Stimulated activated naive CD8-positive, alpha-beta T cell treated with anti-CD3 and anti-CD28 coated beads, Interleukin-15, Interleukin-2, amounts not matched to agents 100 U/mL and 50 U/mL, for 24 hours (primary cell): ENCODE measurements at places on chromosomes 3 and 15.

GRCh38 chr3:146801492-146801891, 196.3 kb upstream of the PLSCR5 start:
- DNase-seq, result no peak

GRCh38 chr3:78642226-78643035, 1125.4 kb downstream of the ROBO1 start:
- no peak for DNase-seq

DNA sequence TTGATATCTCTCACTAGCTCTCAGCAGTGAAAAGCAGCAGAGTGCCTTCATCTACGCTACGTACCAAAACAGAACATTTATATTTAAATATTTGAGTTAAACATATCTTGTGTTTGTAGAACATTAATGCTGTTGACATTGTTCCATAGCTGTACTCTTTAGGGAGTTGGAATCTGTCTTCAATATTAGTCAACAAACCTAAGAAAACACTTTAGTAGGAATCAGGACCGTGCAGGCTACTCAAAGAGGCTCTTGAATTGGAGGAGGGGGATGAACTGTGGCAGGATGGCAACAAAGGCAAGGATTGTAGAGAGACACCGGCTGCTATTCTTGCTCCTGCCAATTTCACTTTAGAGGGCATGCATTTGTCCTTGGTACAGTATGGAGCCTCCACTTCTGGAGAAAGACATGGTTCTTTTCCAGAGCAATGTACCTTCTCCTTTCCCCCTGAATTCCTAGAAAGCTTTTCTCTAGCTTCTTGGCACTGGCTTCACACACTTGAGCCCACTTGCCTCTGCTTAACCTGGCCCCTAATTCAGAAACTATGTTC, 265.9 kb downstream of the CD47 start:
- DNase-seq, result no peak

DNA sequence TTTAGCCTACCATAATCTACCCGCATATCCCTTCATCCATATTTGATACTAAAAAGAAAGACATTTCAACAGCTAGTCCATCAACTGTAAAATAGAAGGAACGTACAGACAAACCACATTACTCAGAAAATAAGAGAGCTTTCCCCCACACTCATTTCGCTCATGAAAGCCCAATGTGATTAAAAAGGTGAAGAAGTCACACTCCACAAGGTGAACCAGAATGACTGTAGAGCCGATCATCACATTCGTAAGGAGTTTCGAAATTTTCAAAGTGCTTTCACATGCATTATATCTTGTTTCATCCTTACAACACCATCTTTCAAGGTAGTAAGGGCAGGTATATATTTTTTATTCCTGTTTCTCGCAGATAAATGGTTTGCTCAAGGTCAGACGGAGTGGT, 225.3 kb downstream of the FOXP1 start:
- DNase-seq, result no peak

DNA sequence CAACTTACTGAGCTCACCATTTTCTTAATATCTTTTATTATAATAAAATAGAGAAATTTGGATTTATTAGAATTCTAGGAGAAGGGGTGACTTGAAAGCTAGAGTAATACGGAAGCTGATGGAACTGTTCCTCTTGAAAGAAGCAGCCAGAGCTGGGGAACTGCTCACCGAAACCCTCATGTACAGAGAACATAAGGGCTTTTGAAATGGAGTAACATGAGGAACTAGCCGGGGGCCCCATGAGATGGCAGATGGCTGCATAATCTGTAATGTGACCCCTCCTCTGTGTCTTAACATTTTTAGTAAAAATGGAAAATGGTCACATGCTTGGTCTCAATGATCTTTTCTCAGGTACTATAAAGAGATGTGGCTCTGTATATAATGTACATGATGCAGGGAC, 15.7 kb upstream of the DYNC1LI1 start:
- no peak for DNase-seq

- peak; percentile 83 for DNase-seq
Observed at GRCh38 chr3:67113802-67114407, 115.8 kb downstream of the KBTBD8 start.

GRCh38 chr3:51802106-51802703, 23.2 kb upstream of the IQCF6 start:
- DNase-seq, result no peak

GRCh38 chr3:53763353-53763752, 82.9 kb downstream of the CHDH start:
- no peak for DNase-seq

DNA sequence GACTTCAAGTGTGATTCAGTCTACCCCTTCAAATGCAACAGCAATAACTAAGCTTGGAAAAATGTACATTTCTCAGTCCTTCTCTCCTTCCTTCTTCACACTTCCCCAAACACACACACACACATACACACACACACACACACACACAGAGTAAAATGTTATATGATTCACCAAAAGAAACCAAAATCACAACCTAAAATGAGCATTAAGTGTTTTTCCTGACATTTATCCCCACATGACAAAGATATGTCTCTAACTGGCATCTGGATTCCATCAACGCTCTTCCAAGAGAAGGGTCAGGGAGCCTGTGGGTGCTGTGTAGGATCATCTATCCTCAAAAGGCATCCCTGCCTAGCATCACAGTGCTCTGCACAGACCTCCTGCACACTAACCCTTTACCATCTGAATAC, 21.0 kb downstream of the PDZRN3 start:
- no peak for DNase-seq

DNA sequence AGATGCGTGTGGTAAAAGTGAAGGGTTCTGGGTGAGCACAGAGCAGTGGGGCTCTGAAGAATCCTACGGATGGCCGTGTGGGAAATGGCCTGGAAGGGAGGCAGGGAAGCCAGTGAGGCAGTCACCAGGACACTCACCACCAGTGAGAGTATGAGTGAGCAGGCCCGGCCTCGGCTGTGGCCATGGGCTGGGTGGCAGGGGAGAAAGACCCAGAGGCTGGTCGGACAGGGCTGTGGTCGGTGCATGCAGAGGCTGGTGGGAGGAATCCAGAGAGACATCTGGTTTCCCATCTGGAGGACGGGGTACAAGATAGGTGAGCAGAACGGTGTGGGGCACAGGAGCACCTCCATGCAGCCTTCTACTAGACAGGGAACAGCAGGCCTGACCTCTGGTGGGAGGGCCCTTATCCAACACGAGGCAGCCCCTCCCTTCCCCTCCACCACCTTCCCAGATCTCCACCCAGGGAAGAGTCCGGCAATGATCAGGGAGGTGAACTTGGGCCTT, 10.1 kb downstream of the PCSK6 start:
- no peak for DNase-seq

- no peak for DNase-seq
Observed at GRCh38 chr3:55609230-55609827, 122.2 kb upstream of the WNT5A start.

DNA sequence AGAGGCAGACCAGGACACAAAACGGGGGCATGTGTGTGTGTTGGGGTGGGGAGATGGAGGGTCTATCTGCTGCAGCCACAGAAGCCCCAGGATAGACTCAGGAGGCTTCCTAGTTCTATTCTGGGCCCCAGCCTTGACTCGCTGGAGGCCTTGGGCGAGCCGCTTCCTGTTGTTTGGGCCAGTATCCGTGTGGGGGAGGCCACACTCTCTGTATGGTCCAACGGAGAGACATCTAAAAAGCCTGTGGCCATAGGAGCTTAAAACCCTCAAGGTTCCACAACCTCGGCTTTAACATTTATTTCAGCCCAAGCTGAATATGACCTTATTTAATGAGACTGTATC, 32.8 kb downstream of the POC1A start:
- no peak for DNase-seq

GRCh38 chr15:73601451-73602445, 31.4 kb downstream of the NPTN start:
- DNase-seq, result no peak
